ENCODE measurements at places on chromosomes 5 and 9.

- DNase-seq: no peak
Observed at GRCh38 chr9:106324591-106325280, 538.2 kb upstream of the ZNF462 start.

DNA sequence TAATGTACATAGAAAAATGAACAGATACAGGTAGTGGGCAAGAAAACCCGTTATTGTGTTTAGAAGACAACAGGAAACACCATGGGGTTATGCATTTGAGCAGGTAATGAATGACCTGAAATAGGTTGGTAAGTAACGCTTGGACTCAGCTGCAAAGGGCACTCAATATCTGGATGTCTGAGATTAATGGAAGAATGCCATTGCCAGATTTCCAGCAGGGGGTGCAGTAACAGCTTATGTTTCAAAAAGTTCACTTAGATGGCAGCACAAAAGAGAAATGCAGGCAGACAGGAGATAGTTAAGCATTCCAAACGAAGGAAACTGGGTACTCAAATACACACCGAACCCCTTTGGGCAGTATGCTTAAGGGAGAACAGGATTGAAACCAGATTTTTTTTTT lies 285.5 kb upstream of the VLDLR start:
- DNase-seq: no peak

DNA sequence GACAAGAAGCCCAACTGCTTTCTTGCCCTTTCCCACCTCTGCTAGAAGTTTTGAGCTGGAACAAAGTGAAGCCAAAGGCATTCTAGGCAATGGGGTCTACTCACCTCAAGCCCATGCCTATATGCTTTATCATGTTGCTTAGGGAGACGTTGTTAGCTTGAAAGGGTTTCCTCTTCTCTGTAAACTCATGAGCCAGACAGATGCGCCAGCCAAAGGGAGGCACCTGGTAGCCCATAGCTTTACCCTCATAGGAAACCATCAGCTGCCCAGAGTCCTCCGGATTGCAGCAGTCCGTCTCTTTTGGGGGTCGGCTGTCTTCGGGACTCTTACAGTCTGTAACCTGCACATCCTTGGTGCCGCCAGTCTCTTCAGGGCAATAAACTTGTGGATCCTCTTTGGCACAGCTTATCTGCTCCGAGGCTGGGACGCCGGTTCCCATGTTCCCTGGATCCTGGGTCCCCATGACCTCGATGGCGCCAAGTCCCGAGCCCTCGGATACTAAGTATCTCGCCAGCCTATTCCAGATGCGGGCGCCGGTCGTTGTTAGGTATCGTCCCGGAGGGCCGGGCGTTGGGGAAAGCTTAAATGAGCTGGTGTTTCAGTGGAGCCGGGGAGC lies 678 bp downstream of the GBA2 start:
- no peak for DNase-seq

DNA sequence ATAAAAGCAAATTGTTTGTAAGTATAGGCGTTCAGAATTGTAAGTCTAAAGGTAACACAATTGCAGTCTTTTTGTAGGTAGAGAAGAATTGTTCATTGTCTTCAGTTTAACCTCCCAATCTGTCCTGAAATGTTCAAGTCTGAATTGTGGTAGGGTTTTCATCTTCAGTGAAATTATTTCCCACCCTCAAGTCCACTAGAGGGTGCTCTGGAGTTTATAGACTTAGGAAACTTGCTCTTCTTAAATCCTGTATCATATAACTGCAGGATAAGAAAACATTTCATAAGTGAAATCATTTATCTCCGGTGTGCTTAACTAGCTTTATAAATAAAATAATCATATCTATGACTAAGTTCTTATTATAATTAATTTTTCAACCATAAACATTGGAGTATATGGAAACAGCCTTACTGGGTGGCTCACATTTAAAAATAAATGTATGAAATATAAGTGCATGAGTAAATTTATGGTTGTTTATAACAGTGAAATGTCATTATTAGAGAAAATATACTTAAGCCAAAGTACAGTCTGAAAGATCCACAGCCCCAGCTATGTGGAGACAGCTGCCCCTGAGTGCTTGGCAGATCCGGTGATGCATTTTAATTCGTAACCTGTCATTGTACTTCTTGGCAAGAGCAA lies 182.4 kb upstream of the OTULINL start:
- no peak for DNase-seq

DNA sequence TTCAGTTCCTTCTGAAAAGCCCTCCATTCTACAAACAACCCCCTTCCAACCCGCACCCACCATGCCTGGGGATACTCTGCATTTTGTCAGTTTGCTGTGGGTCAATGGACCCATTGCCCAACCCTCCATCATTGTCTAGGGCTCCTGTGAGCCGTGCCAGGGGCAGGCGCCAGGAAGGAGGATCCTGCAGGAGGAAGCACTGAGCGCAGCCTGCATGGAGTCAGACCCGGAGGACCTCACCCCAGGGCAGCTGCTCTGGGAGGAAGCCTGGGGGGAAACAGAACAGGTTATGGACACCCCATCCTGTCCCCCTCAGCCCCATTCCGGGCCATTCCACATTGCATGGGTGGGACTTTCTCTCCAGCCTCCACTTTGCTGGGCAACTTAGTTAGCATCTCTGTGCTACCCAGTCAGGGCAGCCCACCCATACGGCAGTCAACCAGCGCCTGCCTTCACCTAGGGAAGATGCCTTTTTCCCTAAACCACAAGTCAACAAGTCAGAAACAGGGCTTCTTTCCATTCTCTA lies 48.6 kb upstream of the VDAC1 start:
- DNase-seq: no peak

- DNase-seq: no peak
Observed at GRCh38 chr5:133285583-133286021, 233.8 kb downstream of the HSPA4 start.

DNA sequence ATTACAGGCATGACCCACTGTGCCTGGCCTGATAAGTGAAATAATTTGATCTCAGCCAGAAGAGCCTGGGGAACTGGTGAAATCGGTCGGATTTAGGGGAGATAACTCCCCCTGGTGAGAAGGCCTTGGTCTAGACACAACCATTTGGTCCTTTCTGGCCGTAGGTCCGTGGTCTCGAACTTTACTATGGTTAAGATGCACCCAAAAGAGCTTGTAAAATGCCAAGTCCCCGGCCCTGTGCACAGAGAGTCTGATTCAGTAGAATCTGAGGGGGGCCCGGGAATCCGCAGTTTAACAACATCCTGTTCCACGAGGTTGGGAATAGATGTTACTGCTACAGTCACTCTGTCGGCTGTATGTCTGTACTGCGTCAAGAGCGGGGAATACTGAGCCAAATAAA lies 140.7 kb downstream of the C9orf50 start:
- DNase-seq: no peak

All from T-helper 17 cell (primary cell).